ENCODE measurements at places on chromosomes 16 and 17.

GRCh38 chr17:77274096-77274845, 133.5 kb downstream of the SEC14L1 start:
- no peak for DNase-seq

GRCh38 chr16:30069611-30070462, 4.3 kb downstream of the ALDOA start:
- peak; percentile 39 for DNase-seq

DNA sequence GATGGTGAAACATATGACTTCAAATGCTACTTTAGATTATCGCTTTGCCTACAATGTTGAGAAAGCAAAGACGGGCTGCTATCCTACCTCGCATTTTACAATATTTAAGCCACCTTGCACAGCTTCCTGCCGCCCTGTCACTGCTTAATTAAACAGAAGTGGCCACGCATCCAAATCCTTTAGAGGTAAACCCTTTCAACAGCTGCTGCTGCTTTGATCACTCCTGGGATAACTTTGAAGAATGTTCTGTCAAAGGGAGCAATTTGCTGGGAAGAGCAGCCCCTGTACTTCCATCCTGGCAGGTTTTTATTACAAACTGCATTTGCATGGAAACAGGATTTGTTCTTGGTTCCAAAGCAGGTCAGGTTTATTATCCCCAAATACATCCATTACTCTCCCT, 24.2 kb upstream of the SSTR2 start:
- DNase-seq = no peak

GRCh38 chr17:81551458-81552243, 502 bp downstream of the FAAP100 start:
- no peak for DNase-seq

- no peak for DNase-seq
Observed at GRCh38 chr17:11412654-11413053, 171.6 kb downstream of the SHISA6 start.

GRCh38 chr16:31471875-31472708, at the start of gene TGFB1I1:
TGFB1I1 (plus strand) TSS chr16:31472152; CDS start chr16:31472189, 37 bp downstream.
- DNase-seq = peak; percentile 85

DNA sequence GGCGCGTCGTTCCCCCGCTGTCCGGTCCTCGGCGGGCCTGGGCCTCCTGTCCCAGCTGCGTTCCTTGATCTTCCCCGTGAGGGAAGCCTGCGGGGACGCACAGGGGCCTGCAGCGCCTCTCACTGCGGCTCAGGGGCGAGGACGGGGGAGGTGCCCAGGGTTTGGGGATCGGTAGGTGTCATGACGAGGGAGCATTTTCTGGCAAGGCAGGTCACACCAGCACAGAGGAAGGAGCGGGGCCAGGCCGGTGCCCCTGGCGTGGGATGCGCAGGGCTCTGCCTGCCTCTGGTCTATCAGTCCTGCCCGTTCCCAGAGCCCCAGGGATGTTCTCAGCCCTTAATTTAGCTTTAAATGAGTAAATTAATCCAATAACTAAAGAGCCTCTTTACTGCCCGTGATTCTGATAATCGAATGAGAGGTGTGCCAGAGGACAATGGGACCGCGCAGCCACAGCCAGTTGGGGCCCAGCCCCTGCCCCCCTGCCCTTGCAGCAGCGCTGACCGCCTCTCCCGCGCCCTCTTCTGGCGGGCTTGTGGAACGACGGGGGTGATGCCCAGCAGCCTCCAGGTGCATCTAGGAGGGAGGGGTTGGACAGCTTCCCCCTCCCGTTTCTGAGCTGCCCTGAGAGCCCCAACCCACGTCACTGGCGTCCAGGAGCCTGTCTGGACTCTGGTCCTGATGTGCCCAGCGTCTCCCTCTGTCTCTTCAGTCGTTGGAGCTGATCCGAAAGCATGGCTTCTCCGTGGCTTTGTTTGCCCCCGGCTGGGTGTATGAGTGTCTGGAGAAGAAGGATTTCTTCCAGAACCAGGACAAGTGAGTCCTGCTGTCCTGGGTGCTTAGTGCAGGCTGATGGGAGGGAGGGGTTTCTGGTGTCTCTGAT, 7.9 kb downstream of the ENGASE start:
- peak; percentile 38 for DNase-seq

DNA sequence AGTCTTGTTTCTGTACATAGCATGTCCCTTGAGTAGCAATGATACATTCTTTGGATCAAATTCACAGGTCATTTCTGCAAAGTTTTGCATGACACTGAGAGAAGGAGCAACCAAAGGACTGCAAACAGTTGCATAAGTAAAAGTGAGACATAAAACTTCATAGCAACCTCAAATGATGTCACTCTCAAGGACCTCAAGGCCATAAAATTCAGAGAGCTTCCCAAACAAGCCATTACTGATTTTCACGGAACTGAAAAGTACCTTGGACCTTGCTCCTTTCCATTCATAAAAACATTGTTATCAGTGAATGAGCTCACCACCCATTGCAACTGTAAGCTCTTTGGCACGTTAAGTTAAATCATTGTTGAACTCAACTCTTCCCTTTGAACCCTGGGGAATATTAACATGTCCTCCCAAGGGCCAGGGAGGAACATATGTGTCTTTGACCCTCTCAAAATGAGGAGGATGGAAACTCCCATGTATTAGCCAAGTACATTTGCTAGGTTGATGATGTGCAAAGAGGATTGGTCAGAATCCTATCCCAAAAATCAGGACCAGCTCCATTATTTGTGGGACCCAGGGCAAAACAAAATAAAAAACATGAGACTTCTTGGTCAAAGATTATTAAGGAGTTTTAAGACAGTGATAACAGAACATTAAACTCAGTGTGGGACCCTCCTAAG, 275.0 kb upstream of the DYNLRB2 start:
- DNase-seq = no peak

GRCh38 chr17:20200016-20200795, 191.0 kb downstream of the SPECC1 start:
- DNase-seq = no peak

Data from fibroblast of pulmonary artery (primary cell).